ENCODE measurements at places on chromosomes 5 and 9.

- no peak for DNase-seq
These were observed 232.3 kb downstream of the IRX2 start for GRCh38 chr5:2519153-2519552.

DNA sequence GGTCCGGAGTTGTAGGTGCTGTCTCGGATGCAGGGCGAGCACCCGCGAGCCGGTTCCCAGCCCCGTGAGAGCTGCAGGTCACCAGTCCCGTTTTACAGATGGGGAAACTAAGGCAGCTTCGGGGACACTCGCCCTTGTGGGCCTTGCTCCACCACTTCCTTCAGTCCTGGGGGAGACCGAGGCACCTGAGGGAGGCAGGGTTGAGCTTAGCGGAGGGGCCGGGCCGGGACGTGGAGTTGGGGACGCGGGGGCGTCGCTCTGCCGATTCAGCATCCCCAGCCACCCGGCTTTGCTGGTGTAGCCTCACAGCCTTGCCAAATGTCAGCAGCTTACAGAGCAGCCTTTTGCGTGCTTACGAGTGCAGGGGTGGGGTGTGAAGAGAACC lies 530 bp downstream of the BBLN start:
- DNase-seq: peak; percentile 30

DNA sequence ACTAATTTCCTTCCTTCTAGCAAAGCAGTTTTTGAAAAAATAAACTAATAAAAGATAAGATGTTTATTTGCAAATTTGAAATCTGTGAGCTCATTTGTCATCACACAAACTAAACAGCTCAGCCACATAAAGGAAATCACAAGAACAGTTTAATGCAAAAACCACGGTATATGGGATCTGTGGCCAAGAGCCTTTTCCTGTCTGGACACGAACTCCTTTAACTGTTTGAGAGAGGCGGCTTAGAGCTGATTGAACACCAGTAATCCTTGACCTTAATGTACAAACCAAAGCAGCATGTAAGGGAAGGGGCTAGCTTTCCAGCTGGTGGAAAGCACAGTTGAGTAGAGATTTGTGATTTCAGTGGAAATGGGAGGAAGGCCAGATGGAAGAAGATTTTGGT lies 66.3 kb upstream of the SPINK5 start:
- DNase-seq: no peak

GRCh38 chr5:161385027-161385426 lies 161.5 kb downstream of the GABRB2 start:
- DNase-seq: no peak

DNA sequence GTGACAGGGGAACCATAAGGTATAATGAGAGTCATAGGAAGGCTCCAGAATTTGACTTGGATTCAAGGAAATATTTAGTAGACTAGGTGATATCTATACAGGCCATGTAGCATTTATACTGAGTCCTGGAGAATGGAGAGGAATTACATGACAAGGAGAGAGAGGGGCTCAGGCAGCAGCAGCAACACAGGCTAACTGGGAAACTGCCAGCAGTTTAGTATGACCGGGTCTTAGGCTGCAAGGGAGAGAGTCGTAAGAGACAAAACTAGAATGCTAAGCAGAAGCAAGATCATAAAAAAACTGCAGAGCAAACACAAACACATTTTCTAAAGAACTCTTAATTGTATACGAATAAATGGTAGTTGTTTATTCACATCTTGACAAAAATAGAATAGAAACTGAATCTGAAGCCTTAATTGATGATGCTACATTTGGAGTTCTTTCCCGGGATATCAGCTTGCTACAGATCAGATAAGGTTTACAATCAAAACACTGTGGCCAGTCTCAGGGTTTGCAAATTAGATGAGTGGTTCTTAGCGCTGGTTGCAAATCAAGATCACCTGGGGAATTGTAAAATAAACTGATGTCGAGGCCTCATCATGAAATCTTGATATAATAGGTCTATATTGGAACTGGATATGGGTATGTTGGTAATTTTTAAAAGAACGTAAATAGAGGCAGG lies 480.0 kb upstream of the C9orf72 start:
- DNase-seq: peak; percentile 77

DNA sequence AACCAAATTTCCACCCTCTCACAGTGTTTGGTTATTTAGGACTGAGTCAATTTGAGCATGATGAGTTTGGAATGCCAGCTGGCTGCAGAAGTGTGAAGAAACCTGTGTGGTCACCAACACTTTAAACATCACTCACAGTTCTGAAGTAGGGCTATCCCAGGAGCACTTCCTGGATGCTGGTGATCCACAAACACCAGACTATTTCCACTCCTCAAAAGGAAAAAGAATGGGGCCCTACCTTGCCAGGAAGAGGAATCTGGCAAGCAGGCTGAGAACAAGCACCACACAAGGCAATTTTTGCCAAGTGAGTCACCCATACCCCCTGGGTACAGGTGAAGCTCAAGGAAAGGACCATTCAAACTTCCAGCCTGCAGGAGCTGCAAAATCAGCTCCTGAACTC lies 294.2 kb upstream of the PTGER4 start:
- no peak for DNase-seq

DNA sequence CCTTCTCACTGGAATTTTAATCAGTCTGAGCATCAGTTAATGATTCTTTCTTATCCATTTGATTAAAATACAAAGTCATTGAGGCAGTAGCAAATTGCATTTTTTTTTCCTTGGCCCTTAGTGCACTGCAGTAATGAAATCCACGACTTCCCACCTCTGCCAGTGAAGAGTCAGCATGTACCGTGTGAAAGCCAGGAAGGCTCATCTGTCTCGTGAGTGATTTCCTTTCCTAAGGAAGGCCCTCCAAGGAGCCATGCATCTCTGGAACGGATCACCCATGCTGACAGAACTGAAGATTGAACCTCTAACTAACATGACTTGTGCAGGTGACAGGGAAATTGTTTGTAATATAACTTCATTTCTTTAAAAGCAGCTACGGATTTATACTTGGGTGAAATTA lies 51.6 kb downstream of the MED10 start:
- no peak for DNase-seq

DNA sequence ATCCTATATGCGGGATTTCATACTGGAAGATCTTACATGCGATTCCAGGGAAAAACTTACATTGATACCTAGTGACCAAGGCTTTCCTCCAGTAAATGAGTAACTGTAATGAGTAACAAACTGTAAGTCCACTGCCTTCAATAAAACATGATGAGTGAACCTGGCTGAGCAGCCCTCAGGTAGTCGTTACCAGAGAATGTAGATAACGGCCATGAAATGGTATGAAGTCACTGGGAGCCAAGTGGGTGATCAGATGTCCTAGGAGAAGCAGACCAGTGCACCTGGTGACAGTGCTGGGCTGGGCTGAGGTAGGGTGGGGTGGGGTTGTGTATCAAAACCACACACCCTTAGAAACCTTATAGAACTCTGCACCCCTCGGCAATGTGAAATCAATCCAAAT lies 203.6 kb downstream of the ALDH1A1 start:
- DNase-seq: no peak

- DNase-seq: no peak
These were observed 166.1 kb downstream of the GNAQ start for GRCh38 chr9:77865385-77866047.

DNA sequence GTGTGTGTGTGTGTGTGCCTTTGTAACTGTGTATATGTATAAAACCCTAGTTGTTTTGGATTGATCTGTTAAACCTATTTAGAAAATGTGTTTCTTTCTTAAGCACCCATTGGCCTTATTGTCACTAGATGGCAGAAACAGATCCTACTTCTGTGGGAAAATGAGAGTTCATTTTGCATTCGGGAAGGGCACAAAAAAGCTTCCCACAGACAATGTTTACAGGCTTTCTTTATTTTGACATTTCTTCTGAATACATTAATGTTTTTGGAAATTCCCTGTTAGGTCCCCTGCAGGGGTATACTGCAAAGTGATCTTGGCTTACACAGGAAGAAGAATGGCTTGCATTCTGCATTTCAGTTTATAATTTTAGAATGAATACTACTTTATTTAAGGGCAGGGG lies 481.8 kb upstream of the ARRDC3 start:
- DNase-seq: no peak

DNA sequence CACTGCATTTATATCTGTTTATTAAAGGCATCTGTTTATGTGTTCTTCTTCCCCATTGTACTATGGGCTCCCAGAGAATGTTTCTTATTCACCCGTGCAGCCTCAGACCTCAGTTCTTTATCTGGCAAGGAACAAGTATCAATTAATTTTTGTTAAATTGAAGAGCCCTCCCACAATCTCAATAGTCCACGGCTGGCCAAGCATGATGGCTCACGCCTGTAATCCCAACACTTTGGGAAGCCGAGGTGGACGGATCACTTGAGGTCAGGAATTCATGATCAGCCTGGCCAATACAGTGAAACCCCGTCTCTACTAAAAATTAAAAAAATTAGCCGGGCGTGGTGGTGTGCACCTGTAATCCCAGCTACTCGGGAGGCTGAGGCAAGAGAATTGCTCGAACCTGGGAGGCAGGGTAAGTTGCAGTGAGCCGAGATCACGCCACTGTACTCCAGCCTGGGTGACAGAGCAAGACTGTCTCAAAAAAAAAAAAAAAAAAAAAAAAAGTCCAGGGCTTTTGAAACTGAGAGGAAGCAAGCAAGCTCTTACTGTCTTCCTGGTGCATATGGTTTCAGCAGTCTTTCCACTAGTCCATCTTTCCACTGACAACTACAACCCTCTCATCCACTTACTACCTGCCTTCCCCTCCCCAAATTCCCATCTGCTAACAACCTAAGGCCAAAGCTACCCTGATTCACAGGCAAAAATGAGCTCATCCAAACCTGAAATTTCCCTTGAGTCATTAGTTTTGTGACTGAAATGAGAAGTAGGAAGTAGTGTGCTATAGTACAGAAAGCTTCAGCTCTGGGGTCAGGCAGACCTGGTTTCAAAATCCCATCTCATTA lies 2.3 kb upstream of the HK3 start:
- DNase-seq: no peak

GRCh38 chr5:114948363-114948762 lies 221.3 kb downstream of the TRIM36 start:
- no peak for DNase-seq

GRCh38 chr5:2131826-2132496 lies 249.2 kb upstream of the IRX4 start:
- DNase-seq: no peak

DNA sequence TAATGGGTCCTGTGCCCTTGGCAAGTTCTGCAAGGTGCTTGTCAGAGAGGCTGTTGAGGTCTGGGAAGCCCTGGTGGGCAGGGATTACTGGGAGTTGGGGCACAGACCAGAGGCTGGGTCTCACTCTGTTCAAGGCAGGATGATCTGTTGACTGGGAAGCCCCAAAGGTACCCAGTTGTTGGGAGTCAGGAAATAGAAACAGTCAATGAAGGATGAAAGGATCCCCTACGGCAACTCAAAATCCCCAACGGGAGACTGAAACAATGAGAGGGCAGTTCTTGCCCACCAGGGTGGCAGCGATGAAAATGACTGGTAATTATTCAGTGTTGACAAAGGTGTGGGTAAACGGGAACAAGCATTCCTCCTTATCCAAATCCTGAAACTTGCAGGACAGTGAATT lies 31.2 kb downstream of the BNIP1 start:
- no peak for DNase-seq

- DNase-seq: no peak
These were observed 264.0 kb downstream of the FAM114A2 start for GRCh38 chr5:153774686-153775085.

DNA sequence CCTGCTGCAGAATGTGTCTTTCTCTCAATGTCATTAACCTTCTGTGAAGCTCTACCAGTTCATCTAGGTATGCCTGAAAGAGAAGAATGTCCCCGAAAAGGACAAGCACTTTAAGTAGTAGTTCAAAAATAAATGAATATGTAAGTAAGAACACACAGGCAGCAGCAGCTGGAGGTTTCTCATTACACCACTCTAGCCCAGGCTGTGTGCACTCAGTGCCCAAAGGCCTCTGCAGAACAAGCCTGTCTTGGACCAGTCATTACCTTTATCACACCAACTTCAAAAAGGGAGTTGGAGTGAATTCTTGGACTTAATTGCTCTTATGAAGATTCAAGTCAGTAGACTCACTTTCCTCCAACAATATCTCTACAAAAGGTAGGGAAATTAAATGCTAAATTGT lies 268.8 kb downstream of the MLLT3 start:
- DNase-seq: no peak

- no peak for DNase-seq
These were observed 32.4 kb downstream of the MUSK start for GRCh38 chr9:110700953-110701352.

DNA sequence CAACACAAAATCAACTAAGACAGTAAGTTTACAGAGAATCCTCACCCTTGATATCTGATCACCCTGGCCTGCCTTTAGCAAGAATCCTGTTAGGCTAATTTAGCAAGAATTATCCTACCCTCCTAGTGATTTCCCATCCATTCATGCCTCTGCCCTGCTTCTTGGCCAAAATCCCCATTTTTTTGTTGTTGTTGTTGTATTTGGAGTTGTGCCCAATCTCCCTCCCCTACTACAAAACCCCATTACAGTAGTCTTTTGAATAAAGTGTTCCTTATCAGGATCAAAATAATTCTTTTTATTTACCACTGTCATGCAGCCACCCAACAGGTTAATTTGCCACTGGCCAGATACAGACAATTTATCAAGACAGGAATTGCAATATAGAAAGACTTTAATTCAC lies 58.5 kb upstream of the CLINT1 start:
- no peak for DNase-seq

DNA sequence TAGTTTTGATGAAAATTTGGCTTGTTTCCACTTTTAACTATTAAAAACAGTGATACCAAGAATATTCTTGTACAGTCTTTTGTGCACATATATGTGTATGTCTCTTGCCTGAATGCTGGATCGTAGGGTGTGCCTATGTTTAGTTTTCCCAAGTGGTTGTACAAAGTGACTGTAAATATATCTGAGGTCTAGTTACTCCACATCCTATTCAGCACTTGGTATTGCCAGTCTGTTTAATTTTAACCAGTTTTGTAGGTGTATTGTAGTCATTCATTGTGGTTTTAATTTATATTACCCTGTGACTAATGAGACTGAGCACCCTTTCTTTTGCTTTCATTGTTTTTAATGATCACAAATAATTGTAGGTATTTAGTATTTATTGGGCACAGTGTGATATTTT lies 17.8 kb downstream of the RCL1 start:
- DNase-seq: no peak

GRCh38 chr5:6184481-6184880 lies 193.9 kb downstream of the MED10 start:
- DNase-seq: no peak

DNA sequence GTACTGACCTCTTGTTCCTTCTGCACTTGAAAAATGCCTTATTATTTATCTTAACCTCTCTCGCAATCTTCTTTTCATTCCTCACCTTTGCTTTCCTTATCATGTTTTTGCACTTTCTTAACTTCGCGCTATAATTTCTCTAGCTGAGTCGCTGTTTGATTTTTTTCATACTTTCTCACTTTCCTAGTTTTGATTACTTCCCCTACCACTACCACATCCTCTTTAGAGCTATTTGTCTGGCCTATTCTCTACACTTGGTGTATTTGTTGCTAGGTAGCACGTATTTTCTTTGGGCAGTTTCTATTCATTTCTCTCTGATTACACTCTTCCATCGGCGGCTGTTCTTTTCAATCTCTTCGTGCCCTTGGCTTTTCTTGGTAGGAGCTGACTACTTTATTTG lies 611.8 kb downstream of the BNC2 start:
- no peak for DNase-seq

- no peak for DNase-seq
These were observed 14.1 kb downstream of the EXD3 start for GRCh38 chr9:137408651-137409405.
